ENCODE measurements at places on chromosomes 11 and 22. TPM values are rescaled to one million over a fixed set of nuclear protein-coding genes. Genes with fewer than 3 reads are reported as not detected.

DNA sequence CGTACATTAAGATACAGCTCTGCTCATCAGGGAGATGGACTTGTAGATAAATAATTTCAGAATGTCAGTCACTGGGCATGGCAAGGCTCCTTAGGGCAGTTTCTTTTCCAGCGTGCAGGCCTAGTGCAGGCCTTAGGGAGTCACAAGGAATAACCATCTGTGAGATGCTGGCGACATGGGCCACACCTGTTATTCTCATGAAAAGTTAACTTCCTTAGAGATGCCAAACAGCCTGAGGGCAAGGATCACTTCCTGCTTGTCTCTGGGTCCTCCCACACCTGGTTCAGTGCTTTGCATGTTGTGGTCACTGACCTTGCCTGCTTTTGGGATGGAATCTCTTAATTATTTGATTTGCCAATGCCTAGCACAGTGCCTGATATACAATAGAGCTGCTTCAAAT, 70.6 kb downstream of the ST3GAL4 start:
- DNase-seq, result peak; percentile 21

DNA sequence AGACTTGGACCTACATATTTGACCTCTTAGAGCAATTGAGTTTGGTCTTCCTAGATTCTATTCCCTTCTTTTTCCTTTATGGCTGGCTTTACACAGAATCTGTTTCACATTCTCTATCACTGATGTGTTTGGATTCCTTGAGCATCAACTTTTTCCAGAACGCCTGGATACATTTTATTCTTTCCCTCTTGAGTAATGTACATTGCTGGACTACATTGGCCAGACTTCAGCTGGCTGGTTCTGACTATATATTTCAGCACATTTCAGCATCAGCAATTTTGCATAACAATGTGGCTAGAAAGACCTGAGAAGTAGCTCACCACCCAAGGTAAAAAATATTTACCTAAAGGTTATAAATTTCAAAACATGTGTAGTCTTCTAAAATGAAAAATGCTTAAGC, 2198.2 kb upstream of the RAG2 start:
- DNase-seq, result no peak

The GLB1L3 gene
- polyA plus RNA-seq, result 2.1 TPM

The TMEM191B gene
- 1.7 TPM for polyA plus RNA-seq

DNA sequence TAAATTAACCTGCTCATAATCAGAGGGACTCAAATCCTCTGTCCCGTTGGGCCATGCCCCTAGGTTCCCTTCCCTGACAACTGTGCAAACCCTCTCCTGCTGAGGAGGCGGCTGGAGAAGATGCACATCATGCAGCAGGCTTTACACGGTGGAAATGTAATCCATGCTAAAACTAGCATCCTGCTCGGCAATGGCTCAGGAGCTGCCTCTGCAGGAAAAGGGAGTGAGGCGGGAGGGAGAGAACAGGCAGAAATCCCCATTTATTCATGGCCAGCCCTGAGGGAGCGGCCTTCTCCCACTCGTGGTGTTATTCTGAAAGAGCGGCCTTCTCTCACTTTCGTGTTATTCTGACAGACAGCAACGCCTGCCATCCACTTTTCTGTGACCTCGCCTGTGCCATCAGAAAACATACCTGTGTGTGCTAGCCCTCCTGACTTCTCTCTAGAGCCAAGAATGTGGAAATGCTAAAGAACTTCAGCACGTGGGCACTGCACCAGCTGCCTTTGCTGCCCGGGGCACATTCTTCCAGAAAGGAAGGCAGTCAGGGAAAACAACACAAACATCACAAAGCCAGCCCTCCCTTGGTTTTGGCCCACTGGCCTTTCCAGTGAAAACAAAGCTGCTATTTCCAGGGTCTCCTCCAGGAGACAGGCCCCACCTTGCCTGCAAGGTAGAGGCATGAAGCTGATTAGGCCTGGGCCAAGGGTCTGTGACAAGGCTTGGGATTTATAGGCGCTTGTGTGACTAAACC, 62.9 kb upstream of the BID start:
- DNase-seq, result no peak

DNA sequence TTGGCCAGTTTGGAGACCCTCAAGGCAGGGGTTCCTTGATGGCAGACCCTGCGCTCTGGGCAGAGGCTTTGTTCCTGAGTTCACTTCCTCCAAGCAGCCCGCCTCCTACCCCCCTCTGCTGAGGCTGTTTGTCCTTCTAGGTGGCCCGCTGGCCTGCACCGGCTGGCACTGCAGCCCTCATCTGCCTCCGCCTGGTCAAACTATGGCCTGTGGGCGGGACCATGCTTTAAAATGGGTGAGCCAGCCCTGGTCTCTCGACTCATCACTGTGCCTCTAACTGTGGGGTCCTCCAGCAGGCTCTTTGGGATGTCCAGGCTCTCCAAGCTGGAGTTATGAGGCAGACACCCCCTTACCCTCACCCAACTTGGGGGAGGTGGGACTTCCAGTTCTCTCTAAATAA, 114.1 kb upstream of the SLC22A12 start:
- DNase-seq, result no peak
